ENCODE measurements at places on chromosomes 2 and 18.

DNA sequence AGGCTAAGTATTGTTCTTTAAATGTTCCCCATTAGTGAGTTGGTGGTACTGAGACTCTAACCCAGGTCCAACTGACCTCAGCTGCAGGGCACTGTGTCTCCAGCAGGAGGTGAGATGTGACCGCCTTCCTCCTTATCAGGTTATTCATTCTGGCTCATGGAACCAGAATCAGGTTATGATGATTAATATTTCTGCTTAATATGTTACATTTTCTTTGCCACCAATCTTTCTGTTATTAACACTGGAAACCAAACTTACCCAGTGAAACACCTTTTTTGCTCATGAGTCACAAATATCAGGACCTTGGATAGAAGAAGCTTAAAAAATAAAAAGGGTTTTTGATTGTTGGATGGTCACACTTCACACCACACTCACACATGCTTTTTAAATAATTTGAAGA is 85.4 kb downstream of the DPP4 start:
- DNase-seq = no peak

DNA sequence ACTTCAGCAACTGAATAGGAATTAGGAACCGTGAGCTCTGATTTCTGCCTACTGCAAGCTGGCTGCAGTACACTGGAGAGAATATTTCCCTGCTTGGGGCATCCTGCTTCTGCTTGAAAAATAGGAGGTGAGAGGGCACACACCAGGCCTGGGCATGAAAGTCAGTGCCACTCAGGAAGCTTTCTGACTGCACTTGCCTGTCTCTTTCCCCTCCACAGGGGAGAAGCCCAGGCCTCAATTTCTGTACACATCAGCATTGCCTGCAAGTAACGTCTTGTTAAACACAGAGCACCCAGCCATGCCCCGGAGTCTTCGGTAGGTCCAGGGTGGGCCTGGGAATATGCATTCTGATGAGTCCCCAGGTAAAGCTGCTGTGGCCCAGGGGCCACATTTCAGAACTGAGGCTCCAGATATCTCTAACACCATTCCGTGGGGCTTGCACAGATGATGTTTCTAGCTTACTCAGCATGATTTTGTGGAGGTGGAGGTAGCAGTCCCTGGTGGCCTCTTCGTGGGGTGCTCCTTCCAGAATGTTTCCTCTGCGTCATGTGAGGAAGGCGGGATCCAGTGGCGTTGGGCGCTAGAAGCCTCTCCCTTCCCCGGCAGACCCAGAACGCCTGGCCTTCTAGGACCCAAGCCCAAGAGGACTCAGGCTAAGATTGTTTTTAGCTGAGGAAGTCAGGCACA is 114.1 kb downstream of the ZBTB7C start:
- DNase-seq = no peak

DNA sequence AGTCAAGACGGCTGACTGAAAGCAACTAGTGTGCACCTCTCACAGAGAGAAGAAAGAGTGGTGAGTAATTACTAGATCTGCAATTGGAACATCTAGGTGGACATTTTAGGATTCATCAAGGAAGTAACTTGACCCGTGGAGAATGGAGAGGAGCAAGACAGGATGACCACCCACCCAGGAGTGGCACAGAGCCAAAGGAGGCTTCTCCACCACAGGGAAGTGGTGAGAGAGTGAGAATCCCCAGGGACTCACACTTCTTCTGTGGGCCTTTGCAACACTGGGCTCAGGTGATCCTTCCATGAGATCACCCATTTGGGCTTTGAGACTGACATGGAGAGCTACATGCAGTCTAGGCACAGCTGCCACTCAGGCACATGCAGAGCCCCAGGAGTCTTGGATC is 132.8 kb upstream of the GALNT5 start:
- DNase-seq = no peak

DNA sequence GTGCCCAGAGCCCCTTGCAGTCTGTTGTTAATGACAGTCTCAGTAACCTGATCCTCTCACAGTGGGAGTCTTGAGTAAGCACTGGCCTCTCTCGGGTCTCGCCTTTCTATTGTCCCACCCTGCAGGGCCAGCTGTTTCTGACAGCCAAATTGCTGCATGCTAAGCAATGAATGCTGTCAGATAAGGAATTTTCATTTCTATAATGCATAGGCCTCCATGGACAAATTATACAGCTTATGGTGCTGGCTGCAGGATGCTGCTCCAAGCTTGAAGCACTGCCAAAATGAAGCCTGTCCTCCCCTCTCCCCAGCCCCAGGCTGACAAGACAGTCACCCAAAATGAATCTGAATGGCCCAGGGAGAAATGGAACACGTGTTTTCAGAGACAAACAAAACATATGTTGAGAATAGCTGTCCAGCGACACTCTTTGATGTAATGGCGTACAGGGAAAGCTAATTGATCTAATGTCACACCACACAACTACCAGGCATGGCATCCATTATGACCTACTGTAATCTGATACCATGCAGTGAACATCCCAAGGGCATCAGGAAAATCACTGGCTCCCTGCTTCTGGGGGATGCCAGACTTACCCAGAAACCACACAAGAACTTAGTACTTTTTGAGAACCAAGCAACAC is 36.8 kb downstream of the ACVR1 start:
- DNase-seq = peak; percentile 33

- DNase-seq = no peak
Observed at GRCh38 chr2:86821306-86821705, 30.6 kb upstream of the CD8A start.

- no peak for DNase-seq
Observed at GRCh38 chr18:35415511-35416073, 38.5 kb upstream of the ZNF396 start.

DNA sequence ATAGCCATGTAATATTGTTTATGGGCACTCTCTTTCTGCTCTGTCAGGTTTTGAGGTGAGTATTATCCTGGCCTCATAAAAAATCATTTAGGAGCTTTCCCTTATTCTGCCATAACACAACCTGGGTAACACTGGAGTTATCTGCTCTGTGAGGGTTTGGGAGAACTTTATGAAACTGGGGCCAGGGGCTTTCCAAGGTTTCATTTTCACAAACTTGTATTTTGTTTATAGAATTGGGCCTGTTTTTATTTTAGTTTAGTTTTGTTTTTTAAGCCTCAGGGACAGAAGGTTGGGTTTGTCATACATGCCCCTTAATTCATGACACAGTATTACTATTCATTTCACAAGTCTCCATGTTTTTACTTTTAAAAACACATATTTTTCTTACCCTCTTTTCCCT is 83.5 kb downstream of the IRS1 start:
- no peak for DNase-seq

DNA sequence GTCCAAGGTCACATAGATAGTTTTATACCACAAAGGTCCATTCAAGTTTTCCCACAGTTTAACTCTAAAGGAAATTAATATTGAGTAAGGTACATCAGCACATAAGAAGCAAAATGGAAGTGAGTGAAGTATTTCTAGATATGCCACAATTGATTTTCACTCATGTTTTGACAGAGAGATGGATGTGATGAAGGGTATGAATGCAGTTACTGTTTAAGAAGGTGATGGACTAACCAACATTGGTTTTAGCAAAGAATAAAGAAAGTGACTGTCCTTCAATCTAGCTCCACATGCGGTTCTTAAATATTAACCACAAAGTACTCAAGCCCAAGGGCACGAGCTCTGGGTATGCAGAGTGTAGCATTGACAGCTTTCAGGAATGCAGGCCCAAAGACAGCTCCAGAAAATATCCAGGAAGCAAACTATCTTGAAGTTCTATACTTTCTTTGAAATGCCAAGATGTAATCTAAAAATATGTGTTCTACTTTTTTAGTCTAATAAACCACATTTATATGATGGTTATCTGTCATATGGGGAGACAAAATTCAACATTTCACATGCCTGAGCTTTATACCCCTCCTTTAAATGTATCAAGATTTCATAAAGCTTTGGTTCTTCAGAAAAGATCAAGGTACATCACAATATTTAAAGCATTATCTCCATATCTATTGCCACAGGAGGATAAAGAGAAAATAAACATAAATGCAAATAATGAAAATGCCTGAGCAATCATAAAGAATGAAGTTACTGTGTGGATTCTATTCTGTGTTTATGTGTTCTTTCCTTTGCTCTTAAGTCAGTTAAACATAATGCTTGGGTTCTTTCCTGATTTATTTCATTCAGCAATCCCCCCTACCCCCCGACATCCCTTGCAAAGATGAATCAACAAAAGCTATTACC is 6.7 kb upstream of the SCN1A start:
- no peak for DNase-seq

GRCh38 chr2:82803307-82803706 is 1655.8 kb downstream of the SUCLG1 start:
- DNase-seq = no peak

GRCh38 chr2:57523304-57523703 is 523.3 kb upstream of the VRK2 start:
- DNase-seq = no peak

DNA sequence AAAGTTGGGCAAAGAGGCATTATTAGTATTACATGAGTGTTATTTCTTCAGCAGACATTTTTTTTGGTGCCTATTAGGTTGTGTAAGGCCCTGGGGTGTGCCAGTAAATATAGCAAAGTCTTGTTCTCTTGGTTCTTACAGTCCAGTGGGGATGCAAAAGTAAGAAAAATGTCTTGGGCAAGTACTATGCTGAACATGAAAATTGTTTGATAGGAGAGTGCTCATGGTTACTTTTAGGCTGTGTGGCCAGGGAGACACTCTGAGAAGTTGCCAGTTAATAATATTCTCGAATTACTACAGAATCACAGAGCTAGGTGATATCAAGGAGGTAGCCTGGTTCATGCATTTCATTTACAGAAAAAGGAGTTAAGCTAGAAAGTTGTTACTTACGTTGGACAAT is 1.9 kb downstream of the AGFG1 start:
- no peak for DNase-seq

GRCh38 chr18:46158499-46158898 is 54.3 kb downstream of the HAUS1 start:
- DNase-seq = no peak

- DNase-seq = no peak
Observed at GRCh38 chr18:51754566-51754965, 557.1 kb upstream of the MEX3C start.

DNA sequence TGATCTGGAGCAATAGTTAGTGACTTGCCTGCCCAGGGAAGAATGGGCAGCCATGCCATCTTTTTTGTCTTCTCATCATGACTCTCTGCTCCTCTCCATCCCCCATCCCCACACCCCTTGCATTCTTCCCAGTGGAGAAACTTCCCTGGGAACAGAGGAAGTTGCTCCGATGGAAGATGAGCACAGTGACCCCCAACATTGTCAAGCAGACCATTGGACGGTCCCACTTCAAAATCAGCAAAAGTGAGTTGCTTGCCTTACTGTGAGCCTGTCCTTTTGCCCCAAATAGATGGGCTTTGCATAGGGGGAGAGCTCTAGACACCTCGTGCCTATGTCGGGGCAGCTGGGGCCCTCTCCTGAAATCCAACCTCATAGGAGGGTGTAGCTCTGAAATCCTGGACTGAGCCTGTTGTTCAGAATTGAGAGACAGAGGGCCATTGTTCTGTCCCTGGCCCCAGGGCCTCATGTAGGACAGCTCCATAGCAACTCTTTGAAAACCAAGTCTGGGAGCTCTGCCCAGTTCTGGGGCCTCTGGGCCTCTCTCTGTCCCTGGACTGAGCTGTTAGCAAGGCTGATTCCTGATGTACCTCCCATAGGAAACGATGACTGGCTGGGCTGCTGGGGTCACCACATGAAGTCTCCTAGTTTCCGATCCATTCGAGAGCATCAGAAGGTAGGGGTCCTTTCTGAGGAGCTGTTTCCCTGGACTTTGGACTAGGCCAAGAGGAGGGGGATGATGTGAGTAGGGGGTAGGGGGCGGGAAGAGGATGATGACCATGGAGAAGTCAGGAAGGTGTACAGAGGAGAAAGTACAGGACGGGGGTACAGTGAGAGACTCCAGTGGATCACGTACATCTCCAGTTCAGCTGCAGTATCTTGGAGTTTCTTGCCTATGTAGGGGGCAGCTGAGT is 35.2 kb downstream of the TTLL4 start:
- no peak for DNase-seq

DNA sequence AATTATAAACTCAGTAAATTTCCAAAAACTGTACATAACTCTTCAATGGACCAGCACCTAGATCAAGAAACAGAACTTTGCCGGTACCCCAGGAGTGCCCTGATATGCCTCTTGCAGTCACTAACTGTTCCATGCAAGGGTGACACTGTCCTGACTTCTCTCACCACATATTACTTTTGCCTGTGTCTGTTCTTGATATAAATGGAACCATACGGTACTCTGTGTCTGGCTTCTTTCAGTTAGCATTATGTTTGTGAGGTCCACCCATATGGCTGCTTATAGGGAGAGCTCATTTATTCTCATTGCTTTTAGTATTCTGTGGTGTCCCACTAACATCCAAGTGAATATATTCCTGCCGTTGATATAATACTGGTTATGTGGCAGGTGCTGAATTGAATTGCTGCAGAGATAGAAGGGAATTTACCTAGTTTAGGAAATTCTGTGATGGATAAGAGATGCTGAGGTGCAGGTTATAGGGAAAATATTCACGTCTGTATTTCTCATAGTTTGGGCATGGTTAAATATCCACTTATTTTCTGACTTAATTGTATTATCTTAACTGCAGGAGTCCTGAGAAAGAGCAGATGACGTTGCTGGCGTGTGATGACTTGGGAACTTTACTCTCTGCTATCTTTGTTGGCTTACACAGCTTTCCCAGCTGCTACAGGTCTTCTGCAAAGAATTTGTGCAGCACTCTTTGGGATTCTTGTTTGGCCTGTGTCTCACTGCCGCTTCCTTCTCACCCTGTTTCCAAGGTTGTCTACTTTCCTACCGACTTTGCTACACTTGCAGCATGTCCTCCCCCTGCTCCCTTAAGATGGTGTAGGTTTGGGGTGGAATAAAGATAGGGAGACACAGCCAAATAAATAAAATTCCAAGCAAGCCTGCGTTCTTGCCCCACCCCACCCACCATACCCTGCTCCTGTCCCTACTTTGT is 107.9 kb downstream of the MAP4K4 start:
- DNase-seq = no peak

DNA sequence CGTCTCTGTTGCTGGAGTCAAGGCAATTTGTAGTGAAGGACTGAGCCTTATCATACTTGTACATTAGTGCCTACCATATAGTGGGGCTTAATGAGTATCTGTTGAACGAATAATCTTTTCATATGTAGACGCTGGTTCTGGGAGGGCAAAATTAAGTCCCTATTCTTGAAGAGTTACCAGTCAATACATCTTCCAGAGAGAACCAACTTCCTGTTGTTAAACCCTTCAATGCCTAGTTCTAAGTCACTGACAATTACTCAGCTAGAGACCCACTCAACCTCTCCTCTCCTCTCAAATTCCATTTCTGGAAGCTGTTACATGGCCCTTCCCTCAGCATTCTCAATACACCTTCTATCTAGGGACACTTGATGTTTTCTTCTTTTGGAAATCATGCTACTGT is 1.1 kb upstream of the MOB4 start:
- no peak for DNase-seq

GRCh38 chr2:142840436-142840835 is 37.0 kb upstream of the KYNU start:
- no peak for DNase-seq

- DNase-seq = no peak
Observed at GRCh38 chr2:202378001-202378400, 1.9 kb downstream of the BMPR2 start.
